ENCODE measurements at places on chromosomes 3 and 15.
A peak's percentile ranks its signal among the peaks of the same experiment; 100 is the strongest.

- DNase-seq = no peak
These were observed 3.3 kb upstream of the CP start for GRCh38 chr3:149224736-149225594.

GRCh38 chr3:140708815-140709214, 31.0 kb downstream of the TRIM42 start:
- no peak for DNase-seq

DNA sequence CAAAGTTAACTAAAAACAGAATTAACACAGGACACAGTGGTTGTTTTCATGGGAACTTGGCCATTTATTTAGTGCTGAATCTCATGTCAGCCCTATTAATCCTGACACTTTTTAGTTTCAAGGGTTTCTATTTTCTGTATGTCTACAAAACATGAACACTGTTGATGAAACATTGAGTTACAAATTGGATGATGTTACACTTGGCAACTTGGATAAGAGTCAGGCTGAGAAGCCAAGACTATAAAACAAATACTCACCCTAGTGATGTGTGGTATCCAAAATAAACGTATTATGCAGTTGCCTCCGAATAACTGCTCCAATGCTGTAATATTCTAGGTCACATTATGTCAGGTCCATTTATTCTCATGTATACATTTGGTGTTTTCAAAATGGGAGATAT, 349.6 kb downstream of the ZIC1 start:
- DNase-seq = no peak

GRCh38 chr15:101126618-101127505, 125.0 kb downstream of the CHSY1 start:
- no peak for DNase-seq

- no peak for DNase-seq
These were observed 292.9 kb upstream of the NR2F2 start for GRCh38 chr15:96037584-96037983.

GRCh38 chr15:74293021-74293810, 57.1 kb downstream of the CCDC33 start:
- no peak for DNase-seq

DNA sequence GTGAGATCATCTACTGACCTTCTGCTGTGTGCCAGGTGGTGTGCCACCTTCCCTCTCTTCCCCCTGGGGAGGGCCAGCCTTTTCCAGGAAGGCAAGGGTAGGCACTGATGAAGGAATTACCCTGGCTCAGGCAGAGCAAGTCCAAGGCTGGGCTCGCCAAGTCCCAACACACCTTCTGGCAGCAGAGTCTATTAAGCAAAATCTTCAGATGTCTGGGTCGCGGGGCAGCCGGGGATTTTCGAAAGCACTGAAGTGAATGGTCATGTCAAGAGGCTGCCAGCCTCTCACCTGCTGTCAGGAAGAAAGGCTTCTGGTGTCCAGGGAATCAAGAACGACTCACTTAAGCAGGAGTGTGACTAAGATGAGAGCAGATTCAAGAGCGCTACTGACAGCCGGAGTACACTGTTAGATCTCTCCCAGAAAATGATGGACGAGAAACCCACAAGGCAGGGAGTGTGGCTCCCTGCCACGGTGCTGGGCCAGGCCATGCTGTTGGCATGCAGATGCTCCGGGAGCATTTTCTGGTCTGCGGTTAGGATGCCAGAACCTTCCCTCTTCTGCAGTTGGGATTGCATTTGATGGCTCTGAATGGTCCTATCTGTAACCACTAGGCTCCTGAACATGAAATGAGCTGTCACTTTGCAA, 479.8 kb downstream of the SHQ1 start:
- DNase-seq = no peak

DNA sequence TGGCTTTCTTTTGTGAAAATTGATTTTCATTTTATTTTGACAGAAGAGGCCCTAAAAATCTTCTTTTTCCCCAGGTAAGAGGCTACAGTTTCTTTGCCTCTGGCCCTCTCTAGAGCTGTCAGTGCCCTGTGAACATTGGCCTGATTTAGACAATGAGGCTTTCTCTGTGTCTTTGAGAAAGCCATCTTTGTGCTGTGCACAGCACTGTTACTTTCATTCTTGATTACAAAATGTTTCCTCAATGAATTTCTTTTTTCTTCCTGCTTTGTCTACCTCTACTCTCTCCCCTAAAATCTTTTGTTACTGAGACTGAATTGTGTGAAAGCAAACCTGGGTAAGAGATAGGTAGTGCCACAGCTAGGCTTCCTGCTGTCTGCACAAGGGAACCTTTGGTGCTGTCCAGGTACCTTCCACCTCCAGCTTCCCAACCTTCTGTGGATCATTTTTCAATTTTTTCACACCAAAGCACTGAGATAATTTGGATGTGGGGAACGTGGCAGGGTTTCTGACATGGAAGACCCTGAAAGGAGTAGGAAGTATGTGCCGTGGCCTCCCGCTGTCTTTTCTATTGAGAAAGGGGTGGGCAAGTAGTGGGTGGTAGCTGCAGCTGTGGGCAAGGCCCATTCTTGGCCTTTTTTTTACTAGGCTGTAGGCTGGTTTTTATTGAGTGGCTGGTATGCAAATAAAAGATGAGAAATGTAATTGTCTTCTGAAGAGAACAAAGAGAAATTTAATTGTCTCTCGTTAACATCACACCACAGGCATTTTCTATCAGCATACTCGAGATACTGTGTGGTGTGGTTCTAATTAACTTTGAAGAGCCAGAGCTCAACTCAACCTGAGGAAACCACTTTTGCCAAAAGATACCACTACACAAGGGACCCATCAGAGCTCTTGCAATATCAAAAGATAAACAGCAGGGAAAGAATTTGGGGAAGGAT, 21.0 kb downstream of the RAB8B start:
- no peak for DNase-seq

DNA sequence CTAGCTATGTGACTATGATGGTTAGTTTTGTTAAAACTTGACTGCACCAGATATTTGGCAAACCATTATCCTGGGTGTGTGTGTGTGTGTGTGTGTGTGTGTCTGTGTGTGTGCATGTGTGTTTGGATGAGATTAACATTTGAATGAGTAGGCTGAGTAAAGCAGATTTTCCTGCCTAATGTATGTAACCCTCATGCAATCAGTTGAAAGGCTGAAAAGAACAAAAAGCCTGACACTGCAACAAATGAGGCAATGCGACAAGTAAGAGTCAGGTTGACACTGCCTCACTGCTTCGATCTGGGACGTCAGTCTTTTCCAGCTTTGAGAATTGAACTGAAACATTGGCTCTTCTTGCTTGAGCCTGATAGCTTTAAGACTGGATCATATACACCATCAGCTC, 643.0 kb downstream of the NAALADL2 start:
- no peak for DNase-seq

GRCh38 chr3:151900460-151900859, 27.0 kb downstream of the SUCNR1 start:
- DNase-seq = no peak

- no peak for DNase-seq
These were observed 230.7 kb downstream of the ZNF385D start for GRCh38 chr3:21520106-21520963.

GRCh38 chr15:50353251-50353974, 1.6 kb downstream of the GABPB1 start:
- DNase-seq = no peak

DNA sequence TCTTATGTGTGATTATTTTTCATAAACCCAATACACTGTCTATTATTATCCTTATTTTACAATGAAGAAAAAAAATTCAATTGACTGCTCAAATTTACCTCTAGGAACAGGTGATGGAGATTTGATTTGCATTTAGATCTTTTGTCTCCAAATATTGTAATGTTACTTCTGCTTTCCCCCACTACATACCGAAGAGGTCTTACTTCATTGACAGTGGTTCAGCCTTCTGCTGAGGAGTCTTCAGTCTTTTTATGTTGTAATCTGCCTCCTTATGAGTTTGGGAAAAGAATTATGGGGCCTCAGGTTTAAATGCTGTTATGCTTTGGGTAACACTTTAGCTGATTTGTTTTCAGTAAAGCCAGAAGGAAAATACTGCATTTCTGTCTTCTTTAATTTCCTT, 199.5 kb downstream of the LPP start:
- DNase-seq = no peak

- DNase-seq = peak; percentile 72
These were observed 501.7 kb downstream of the SHQ1 start for GRCh38 chr3:72346526-72346926.

- DNase-seq = no peak
These were observed 16.6 kb downstream of the CHDH start for GRCh38 chr3:53829605-53830004.

- DNase-seq = no peak
These were observed 11.4 kb upstream of the RAB8B start for GRCh38 chr15:63178034-63178433.

DNA sequence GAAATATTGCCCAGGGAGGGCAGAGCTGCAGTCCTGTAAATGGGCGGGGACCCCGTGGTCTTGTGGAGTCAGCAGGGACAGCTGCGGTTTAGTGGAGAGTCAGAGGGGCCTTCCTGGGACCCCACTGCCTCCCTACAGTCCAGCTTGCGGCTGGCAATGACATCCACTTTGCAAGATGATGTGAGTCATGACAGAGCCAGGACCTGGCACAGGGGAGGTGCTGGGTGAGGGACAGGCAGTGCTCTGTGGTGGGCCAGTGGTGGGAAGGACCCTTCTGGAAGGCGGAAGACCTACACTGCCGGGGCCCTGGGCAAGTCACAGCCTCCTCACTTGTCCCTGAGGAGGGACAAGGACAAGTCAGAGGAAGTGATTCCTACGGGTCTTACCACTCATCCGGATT, 17.8 kb downstream of the APBA2 start:
- no peak for DNase-seq

GRCh38 chr3:174342941-174343501, 516.1 kb upstream of the NAALADL2 start:
- no peak for DNase-seq

DNA sequence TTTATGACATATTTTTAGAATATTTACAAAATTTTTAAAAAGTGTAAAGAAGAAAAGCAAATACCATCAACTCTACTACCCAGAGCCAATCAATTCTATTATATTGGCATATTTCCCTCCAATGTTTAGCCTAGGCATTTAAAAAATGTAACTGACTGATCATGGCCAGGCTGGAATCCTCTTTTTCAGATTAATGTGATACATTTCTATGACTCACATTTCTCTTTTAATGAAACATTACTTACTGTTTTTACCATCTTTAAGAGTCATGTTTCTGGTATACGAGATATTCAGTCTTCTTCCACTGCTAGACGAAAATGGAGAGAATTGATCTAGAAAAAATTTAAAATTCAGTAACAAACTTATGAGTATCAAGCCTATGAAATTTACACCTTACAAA, 53.4 kb upstream of the DCUN1D1 start:
- no peak for DNase-seq

DNA sequence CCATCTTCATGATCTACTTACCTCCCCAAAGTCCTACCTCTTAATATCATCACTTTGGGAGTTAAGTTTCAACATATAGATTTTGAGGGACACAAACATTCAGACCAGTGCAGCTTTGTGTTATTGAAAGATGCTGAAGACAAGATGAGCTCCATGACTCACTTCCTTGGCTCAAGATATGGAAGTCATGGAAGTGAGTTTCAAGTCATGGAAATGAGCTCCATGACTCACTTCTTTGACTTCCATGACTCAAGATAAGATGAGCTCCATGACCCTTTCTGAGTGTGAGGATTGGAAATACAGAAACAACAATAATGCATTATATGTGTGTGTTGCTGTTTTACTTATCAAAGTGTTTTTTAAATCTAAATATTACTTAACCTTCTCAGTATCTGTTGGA, 170.2 kb upstream of the TPRG1 start:
- no peak for DNase-seq

DNA sequence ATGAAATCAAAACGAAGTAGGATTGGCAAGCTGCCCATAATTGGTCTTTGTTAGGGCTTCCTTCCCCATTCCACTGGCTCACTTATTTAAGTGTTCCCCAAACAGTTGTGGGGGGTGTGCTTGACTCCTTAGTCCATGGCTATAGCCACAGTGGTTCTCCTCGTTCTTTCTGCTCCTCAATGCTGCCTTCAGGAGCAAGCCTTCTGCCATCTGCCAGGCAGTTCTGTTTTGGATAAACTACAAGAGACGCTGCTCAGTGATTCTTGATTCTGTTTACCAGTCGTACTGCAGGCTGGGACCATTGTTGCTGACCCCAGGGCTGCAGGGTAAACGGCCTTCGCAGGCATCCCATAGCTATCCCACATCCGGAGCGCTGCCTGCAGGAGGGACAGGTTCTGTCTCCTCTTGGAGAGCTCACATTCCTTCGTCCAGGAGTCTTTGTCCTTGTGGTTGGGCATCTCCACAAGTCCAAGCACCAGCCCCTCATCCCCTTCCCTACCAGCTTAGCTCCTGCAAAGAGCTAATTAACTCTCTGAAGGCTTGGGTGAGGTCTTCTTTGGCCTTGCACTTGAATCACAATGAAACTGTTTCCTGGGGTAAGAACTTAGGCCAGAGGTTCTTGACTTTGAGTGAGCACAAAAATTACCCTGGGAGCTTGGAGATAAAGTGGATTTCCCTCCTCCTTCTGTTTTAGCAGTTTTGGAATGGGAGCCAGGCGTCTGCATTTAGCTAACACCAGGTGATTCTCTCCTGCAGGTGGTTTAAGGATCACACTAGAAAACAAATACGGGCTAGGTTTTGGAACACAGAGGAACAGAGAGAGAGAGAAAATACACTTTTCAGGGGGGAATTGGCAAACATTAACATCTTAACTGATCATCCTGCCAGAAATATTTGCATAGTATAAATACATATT, 114.9 kb downstream of the SV2B start:
- no peak for DNase-seq

GRCh38 chr3:77182341-77182740, 142.4 kb downstream of the ROBO2 start:
- DNase-seq = no peak

GRCh38 chr3:85148036-85148435, 189.2 kb downstream of the CADM2 start:
- no peak for DNase-seq

DNA sequence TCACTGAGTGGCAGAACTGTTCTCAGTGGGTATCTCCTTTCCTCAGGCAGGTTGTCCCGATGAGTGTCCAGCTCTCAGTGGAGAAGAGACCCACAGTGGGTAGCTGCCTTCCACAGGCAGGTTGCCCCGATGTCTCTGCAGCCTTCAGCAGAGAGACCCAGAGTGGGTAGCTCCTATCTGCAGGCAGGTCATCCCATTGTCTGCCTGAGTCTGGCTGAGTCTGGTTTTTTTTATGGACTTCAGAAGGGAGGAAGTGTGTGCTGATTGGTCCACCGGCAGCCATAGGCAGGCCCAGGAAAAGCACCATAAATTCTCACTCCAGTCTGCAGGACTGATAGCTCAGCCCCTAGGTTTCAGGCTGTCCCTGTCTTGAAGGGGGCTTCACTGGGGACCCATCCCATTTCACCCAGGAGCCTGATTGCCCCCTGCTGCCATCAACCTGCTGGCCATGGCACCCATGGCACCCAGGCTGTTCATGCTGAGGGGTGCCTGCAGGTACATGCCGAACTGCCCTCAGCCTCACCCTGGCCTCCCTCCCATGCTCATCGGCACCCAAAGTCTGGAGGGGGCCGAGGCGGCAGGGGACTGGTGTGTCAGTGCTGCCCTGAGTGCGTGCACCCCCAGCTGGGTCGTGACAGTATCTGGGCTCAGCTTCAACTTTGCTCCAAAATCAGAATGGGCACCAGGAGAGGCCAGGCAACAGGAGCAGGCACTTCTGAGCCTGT, 3.6 kb upstream of the LIMD1 start:
- DNase-seq = no peak

Measured in uterus (tissue), 4 donors.